Cerebellar nuclear complex (tissue), 1 donor: ENCODE measurements at places on chromosomes 4 and X.

DNA sequence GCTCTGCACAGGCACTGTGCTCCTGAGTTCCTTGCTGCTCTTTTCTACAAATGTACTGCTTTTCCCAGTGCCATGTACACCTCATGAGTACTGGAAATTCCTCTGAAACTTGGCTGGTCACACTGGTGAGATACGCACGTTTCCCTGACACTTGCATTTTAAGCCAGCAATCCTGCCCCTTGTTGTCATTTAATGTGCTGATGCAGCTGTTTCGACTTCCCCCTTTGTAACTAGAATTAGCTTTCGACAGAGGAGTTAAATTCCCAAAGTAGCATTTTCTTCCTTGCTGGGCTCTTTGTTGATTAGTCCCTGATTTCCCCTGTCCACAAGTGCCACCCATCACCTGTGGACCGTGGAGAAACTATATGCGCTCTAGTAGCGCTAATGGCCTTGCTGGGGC is 77.5 kb downstream of the IQCM start:
- DNase-seq: no peak

DNA sequence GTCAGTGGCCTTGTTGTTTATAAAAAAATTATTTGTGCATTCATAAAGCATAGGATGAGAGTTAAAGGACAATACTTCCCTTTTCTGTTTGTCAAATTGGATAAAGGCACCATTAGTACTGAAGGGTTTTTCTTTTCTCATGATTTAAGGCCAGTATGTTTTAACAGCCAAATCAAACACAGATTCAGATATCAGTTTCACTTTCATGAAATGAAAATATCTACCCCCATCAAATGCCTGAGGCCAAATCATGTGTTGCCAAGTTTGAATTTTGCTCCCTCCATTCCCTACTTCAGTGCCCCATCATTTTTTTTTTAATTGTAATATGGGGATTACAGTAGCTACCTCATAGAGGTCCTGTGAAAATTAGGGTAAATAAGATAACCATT is 745.9 kb downstream of the RPA4 start:
- DNase-seq: no peak

DNA sequence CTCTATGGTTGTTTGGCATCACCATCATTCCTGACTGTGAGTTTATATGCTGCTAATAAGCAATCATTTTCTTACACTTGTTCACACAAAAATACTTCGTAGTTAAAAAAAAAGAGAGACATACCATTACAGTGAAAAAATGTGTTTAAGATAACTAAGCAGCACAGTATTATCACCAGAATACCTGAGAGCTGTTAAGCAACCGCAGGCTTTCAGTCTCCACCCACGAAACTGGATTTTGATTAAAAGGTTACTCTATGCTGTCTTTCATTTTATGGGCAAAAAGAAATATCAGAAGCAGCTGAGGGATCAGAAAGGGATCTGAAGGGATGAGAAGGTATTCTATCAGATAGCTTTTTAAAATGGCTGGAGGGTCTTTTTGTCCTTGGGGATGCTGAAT is 148.3 kb downstream of the NEK1 start:
- no peak for DNase-seq

DNA sequence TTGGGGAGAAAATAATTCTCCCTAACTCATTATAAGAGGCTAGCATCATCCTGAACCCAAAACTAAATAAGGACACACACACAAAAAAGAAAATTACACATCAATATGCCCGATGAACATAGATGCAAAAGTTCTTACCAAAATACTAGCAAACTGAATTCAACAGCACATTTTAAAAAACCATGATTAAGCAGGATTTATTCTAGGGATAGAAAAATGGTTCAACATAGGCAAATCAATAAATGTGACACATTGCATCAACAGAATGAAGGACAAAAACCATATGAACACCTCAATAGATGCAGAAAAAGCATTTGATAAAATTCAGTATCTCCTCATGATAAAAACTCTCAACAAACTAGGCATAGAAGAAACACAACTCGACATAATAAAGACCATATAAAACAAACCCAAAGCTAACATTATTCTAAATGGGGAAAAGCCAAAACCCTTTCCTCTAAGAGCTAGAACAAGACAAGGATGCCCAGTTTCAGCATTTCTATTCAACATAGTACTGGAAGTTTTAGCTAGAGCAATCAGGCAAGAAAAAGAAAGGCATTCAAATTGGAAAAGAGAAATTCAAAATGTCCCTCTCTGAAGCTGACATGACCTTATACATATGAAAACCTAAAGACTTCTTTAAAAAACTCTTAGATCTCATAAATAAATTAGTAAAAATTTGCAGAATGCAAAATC is 200.9 kb downstream of the NKX6-1 start:
- no peak for DNase-seq

GRCh38 chrX:26138274-26138673 is at the start of gene MAGEB18:
Gene MAGEB18, plus strand, starts transcription at chrX:26138343. Its CDS starts 643 bp downstream, at chrX:26138986.
- DNase-seq: no peak

GRCh38 chr4:16150716-16151115 is 66.9 kb upstream of the PROM1 start:
- DNase-seq: no peak

GRCh38 chr4:3819210-3819919 is 53.2 kb downstream of the ADRA2C start:
- no peak for DNase-seq

DNA sequence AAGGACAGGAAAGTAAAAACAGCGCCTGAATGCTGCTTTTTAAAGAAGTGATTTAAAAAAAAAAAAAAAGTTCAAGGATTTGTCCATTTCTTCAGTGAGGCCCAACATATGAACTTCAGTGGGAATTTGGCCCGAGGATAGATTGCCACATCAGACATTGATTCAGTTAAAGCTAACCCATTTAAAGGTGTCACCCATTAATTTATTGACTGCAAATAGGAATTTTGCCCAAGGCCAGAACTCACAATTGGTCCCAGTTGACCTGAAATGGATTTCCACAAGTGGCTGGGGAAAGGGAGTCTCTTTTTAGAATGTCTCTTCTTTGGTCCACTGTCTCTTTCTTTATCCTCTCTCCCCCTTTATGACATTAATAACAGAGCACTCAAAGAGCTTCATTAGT is 86.5 kb upstream of the RPL34 start:
- DNase-seq: no peak

DNA sequence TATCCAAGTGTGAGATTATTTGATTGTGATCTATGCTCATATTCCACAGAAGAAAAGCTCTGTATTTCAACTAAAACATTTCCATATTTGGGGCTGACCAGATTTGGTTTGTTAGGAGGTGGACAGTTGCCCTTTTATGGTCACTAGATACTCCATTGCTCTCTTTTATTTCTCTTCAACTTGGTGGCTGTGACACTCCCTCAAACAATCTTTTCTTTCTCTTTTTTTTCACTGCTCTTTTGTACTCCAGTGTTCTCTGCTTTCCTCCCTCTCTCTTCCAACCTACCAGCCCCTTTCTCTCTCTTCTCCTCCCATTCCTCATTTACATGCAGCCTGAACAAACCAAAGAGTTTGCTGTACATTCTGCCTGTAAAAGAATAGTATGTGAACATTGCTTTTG is 48.8 kb downstream of the RBPJ start:
- DNase-seq: no peak

DNA sequence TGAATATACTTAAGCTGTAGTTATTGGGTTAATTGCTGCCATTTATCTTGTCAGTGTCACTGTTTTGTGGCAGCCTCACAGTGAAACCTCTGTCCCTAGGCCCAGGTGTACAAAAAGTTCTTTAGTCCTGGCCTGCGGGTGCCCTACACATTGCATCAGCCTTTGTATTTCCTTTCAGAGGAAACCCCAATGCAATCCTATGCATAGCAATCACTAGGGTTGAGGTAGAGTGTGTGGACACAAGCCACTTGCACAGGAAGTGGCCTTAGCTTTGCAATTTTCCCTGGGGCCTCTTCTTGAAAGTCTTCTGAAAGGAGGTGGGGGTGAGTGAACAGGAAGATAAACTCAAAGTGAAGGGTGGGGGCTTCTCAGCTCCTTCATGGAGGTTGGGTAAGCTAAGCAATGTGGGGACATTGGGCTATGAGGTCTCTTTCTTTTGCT is 27.8 kb downstream of the VSIG4 start:
- DNase-seq: no peak

DNA sequence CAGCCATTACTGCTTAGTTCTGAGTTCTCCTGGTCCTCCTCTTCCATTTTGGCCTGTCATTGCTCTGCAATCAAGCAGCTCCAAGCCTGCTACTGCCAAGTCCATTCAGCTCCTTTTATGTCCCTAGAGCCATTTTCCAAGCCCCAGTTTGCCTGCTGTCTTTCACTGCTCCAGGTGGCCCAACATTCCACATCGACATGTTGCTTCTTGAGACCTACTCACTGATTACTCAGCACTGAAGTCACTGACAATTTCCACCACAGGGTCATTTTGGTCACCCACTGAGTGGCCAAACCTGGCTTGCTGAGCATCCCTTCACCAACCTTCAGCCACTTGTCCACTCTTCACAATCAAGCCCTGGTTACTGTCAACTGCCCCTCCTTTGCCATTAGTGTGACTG is 27.2 kb downstream of the LRIT3 start:
- no peak for DNase-seq

GRCh38 chrX:20144491-20144890 is 2.9 kb upstream of the EIF1AX start:
- DNase-seq: no peak

DNA sequence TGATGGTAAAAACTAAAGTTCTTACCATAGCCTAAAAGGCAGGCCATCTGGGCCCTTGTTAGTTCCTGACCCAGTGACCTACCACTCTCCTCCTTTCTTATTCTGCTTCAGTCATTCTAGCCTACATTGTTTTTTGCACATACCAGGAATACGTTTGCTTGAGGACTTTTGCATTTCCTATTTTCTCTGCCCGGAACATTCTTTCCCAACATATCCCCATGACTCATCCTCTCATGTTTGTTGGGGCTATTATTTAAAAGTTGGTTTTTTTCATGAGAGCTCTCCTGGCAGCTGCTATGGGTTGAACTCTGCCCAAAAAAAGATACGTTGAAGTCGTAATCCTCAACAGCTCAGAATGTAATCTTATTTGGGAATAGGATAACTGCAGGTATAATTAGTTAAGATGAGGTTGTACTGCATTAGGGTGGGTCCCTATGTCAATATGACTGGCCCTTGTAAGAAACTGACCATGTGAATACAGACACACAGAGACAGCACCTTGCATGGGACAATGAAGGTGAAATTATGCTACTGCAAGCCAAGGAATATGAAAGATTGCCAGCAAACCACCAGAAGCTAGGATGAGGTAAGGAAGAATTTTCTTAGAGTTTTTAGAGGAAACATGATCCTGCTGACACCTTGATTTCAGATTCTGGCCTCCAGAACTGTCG is 138.3 kb upstream of the PDHA2 start:
- DNase-seq: no peak

DNA sequence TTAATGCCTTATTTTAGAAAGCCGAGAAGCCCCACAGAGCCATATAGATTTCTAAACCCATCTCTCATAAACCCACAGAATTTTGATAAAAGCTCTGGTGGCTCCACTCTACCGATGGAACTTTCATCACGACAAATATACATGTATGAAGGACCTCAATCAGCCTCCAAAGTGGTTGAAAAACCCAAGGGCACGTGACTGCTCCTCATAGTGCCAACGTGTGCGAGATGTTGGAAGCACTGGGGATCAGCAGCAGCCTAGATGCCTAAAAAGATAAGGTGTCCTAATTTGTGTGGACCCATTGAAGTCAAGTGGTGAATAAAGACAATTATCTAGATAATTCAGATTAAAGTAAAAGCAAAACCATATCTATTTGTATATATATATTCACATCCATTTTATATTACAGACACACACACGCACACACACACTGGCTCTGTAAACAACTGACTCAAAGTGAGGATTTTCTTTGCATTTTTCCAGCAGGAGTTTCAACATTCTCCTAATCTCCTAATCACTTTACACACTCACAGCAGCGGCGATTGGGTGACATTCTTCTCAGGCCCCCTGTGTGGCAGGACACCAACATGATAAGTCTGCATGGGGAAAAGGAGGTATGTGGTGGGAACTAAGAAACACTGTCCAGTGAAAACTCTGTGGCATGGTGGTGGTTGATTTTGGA is 2.8 kb upstream of the PITX2 start:
- DNase-seq: no peak

GRCh38 chr4:150943818-150944217 is 71.3 kb downstream of the LRBA start:
- DNase-seq: no peak

DNA sequence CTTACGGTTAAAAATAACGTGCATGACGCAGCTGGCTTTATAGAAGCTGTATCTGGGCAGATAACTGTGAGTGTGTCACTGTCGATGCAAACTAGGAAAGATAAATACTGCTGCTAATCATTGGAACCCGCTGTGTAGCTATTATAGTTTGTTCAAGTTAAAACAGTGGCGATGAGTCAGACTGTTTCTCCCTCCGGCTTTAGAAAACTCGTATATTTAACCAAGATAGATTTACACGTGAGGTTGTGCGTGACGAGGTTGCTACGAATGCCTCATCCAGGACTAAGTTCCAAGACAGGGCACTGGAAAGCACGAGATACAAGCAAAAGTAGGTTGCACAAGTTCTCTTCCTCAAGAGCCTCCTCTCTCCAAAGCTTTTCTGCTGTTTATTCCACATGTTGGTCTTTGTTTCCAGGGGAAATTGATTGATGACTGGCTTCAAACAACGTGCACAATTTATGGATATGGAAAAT is 270.7 kb downstream of the FBXW7 start:
- no peak for DNase-seq

DNA sequence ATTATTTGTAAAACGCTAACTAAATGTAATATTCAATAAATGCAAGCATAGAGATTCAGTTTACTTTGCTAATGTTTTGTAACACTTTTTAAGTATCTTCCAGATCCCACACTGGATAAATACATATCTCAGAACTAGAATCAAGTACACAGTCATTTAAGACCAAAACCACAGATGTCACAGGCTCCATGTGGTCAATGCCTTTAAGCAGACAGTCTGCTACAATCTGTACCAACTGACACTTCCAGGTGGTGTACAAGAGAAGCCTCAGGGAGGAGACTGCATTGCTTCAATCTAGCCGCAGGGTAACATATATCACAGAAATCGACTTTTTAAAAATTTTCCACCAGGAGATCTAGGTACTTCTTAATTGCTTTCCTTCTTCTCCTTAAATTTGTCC is 229.6 kb upstream of the DIAPH2 start:
- no peak for DNase-seq
